Retinal pigment epithelial cell (primary cell): ENCODE measurements at places on chromosomes 5 and 9.

- DNase-seq, result no peak
Measured at GRCh38 chr5:143896966-143897365, 85.0 kb downstream of the HMHB1 start.

- DNase-seq, result no peak
Measured at GRCh38 chr5:61949054-61949678, 356.8 kb upstream of the KIF2A start.

- DNase-seq, result peak; percentile 56
Measured at GRCh38 chr5:125559296-125559695, 812.9 kb upstream of the ZNF608 start.

DNA sequence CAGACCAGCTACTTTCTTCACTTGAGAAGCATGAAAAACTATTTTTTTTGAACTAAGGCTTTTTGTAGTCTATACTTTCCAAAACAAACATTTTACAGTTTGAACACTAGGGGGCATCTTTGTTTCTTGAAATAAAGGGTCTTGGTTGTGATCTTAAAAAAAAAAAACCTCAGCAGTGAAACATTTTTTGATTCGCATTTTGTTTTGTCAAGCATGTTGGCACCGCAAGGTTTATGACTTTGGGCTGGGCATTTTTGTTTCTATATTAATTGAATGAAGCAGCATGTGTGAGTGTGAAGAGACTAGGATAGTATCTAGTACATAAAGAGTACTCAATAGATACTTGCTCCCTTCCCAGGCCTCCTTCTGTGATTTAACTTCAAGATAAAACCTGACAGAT is 31.6 kb upstream of the ACOT12 start:
- DNase-seq, result no peak

DNA sequence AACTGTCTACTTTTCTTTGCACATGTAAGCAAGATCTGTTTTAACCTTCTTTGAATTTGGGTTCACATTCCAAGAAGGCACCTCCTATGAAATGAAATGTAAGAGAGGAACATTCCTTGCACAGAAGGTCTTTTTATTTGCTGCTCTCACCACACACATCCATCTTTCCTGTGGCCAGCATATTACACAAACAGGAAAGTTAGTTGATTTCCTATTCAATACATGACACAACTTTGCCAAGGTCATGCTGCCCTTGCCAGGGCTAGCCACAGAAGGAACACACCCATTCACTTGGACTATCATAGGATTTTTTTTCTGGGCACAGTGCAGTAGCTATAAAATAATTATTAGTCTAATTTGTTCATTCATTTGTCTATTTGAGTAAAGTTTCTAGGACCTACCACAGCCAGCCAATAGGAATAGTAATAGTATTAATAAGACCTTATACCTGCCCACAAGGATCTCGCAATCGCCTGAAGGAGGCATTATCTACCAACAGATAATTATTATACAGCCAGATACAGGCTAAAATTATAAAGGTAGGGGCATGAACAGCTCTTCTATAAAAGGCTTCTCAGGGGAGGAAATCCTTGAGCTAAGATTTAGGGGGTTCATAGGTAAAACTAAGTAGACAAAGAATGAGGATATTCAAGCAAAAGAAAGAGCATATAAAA is 78.1 kb upstream of the NREP start:
- DNase-seq, result no peak

- DNase-seq, result no peak
Measured at GRCh38 chr9:16613051-16613450, 257.4 kb downstream of the BNC2 start.

DNA sequence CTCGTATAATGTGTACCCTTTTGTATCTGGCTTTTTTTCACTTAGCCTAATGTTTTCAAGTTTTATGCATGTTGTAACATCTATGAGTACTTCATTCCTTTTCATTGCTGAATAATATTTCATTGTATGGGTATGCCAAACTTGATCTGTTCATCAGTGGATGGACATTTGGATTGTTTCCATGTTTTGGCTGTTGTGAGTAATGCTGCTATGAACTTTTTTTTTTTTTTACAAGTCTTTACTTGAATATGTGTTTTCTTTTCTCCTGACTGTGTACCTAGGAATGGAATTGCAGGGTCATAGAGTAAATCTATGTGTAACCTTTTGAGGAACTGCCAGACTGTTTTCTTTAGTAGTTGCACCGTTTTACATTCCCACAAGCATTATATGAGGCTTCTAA is 52.4 kb downstream of the MTREX start:
- no peak for DNase-seq

DNA sequence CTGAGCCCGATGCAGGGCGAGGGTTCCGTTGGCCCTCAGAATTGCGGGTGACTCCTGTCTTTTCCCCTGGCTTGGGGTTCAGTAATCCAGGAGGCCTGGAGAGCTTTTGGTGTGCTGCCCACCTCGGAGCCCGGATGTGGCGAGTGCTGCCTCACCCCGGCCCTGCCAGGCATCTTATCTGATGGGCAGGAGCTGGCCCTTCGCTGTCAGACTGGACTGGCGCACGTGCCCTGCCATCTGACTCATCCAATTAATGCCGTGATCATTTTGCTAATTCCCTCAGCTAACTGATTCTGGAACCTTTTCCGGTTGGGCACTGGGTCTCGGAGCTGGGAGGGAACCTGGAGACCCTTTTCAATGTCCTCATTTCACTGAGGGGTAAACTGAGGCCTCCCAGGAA is 34.6 kb downstream of the RXRA start:
- peak; percentile 42 for DNase-seq

GRCh38 chr5:119190470-119191095 is 119.7 kb downstream of the DMXL1 start:
- DNase-seq, result no peak

GRCh38 chr9:82997476-82998140 is 65.3 kb downstream of the RASEF start:
- DNase-seq, result no peak

DNA sequence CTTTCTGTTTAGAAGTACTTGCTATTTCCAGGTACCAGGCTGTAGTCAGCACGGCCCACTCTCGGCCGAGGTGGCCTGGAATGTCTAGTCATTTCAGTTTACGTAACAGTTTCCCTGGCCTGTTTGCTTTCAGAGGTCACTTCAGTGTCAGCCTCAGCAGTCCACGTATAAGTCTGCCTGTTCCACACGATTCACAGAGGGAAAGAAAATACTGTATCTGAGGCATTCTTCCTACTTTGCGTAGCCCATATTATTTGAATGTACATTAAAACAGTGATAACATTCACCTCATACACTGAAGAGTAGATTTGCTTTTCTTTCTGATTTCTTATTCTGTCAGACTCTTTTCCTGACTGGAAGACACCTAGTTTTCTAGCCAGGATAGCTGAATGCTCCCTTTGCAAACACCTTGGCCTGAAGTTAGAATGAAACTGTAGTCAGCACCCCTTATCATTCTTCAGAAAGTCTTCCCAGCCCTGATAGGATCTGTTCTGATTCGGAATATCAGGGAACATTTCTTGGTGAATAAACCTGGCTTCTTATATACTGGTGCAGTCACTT is 140.9 kb downstream of the AOPEP start:
- DNase-seq, result peak; percentile 97

DNA sequence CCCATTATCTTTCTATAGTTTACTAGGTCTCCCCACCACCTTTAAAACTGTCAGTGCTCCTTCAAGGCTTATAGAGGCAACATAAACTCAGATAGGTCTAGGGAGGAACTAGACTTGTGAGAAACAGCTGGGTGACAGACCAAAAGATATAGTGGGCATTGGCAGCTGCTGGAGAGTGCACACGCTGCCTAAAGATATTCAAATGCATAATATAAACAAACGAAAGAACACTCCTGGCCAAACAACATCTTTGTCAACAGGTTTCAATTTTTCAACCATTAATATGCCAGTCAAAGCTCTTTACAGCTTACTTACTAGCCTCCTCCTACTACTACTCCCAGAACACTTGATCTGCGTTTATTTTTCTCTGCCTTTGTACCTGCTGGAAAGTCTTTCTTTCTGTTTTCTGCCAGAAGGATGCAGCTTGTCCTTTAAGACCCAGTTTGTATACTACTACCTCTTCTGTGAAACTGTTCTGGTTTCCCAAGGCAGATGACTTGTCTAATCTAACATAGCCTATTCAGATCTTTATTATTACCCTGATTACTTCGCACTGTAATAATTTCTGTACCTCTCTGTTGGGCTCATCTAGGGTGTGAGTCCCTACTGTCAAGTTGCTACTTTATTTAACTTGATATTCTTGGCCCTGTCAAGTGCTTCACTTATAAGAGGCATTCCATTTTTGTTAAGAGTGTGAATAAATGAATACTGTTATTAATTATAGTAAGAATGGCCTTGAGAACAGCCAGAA is 14.3 kb downstream of the KDM3B start:
- DNase-seq, result no peak

DNA sequence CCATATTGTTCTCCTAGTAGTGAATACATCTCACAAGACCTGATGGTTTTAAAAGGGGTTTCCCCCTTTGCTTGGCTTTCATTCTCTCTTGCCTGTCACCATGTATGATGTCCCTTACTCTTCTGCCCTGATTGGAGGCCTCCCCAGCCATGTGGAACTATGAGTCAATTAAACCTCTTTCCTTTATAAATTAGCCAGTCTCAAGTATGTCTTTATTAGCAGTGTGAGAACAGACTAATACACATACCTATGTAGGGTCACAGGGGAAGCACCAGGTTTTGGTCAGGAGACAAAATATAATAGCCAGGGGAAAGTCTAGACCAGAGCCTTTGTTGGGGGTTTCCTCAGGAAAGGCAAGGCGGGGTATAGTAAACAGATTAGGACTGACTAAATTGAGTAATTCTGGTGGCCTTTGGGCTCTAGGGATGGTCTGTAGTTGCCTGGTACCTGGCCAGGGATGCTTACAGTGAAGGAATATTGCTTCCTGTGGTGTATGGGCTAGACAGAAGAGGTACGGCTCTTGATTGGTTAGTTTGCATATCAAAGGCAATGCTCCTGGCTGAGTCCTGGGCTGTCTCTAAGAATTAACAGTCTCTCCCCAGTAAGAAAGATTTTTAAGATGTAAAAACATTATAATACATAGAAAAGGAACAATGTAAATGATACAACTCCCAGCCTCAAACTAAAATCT is 254.5 kb downstream of the ELAVL2 start:
- no peak for DNase-seq
